ENCODE measurements at places on chromosomes 6 and 20.

DNA sequence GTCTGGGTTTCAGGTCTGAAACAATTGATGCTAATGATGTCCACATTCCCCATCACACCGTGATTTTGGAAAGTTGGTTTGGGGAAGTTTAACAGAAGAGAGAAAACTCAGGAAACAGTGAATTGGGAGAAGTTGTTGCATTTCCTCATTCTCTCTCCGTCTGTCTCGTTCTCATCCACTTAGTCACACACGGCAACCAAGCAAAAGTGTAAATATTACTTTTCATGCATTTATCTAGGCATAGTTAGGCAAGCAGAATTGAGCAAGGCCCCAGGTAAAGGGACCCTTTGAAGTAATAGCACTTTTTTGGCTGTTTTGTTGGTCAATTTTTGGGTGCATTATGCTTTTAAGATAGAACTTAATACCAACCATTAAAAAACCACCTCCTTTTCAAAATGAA is 137.0 kb upstream of the SULF2 start:
- no peak for DNase-seq

DNA sequence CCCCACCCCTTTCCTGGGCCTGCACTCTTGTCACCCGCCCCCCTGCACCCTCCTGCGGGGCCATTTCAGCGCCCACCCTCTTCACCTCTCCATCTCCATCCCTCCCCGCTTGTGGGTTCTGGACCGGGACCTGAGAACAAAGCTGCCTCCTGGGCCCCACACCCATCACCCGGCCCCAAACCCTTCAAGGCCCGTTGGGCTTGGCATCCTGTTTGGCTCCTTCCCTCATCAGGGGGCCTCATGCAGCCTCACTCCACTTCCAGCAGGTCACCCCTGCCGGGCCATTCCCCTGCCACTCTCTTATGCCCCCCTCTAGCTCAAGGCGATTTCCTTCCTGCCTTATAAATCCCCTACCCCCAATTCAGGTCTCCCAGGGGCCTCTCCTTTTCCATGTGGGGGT is 67.4 kb downstream of the SRC start:
- no peak for DNase-seq

- no peak for DNase-seq
Measured at GRCh38 chr6:107033126-107033525, 5.1 kb downstream of the MTRES1 start.

- no peak for DNase-seq
Measured at GRCh38 chr6:167866642-167867041, 39.9 kb downstream of the AFDN start.

GRCh38 chr6:32153564-32154513 is at the start of gene PPT2:
PPT2 (plus strand) TSS chr6:32154141; CDS start chr6:32154595, 454 bp downstream.
- DNase-seq, result peak; percentile 69

GRCh38 chr20:1295276-1295930 is 29.3 kb downstream of the SNPH start:
- no peak for DNase-seq

DNA sequence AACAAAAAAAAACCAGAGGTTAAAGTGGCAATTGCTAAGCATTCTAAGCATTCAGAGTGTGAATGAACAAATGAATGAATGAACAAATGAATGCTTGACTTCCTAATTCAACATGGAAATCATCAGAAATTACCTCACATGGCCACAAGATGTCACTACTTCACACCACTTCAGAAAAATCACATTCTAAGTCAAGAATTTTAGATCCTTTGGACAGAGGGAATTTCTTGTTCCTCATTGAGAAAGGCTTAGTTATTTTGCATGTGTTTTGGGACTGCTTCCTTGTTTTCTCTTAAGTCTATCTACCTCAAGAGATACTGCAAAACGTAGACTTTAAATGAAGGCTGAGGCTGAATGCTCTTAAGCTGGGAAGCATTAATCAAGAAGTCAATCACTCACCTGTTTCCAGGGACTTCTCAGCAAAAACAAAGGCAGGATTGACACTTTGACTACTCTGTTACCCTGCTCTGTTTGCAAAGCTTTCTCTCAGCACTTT is 120.2 kb downstream of the MBOAT1 start:
- DNase-seq, result no peak

GRCh38 chr6:169536446-169537170 is 165.2 kb downstream of the WDR27 start:
- DNase-seq, result no peak

All from stimulated activated CD8-positive, alpha-beta memory T cell treated with anti-CD3 and anti-CD28 coated beads, Interleukin-12 subunit alpha, Interleukin-12 subunit beta, amount 100 ng/mL, for 1 hour (primary cell).